ENCODE measurements at places on chromosomes 16 and 17.
A peak's percentile ranks its signal among the peaks of the same experiment; 100 is the strongest.

DNA sequence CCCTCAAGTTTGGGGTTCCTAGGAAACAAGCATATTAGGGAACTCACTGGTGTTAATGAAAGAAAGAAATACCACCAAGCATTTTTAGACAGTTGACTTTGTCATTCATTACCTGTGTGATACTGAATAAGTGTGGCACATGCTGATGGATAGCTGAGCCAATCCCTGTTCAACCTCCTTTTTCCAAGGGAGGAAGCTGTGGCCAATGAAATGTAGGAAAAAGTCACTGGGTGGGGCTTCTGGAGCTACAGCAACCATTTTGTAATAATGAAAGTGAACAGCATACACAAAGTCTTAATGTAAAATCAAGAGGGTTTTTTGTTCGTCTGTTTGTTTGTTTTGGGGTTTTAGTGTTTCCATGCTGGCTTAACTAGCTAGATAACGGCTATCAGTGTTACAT lies 254.3 kb upstream of the SALL1 start:
- no peak for DNase-seq

DNA sequence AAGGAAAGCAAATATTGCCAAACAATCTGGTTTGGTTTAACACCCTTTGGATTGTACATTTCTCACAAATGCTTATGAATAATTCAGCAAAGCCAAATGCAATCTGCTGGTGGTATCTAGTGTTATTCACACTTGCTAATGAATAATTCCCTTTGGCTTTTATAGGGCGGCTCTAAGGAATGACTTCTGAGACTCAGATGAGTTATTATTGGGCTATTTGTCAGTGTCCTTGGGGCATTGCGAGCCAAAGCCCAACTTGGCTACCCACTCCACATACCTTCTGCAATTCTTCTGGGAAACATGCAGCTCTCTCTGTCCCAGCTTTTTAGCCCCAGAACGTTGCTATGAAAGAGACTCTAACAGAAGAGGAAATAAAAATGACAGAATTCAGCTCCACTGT lies 41.1 kb downstream of the FTO start:
- no peak for DNase-seq

GRCh38 chr17:66431910-66432309 lies 129.5 kb downstream of the PRKCA start:
- peak; percentile 64 for DNase-seq

- no peak for DNase-seq
These were observed 12.3 kb downstream of the LRRC3C start for GRCh38 chr17:39939588-39940419.

DNA sequence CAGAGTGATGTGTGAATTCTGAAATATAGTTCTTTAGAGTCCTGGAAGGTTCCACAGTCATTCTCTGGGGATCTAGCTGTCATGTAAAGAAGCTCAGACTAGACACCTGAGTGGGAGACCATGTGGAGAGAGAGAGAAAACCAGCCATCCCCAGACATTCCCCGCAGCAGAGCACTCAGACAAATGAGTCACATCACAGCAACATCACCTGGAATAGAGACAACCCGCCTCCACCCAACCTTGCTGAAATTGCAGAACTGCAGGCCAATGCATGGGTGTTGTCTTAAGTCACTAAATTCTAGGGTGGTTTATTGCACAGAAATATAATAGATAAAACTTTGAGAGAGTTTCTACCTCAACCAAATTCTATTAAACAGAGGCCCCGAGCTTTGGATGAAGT lies 392.0 kb upstream of the DYNLRB2 start:
- no peak for DNase-seq

GRCh38 chr17:59186850-59187249 lies 23.0 kb upstream of the SMG8 start:
- DNase-seq: no peak

GRCh38 chr16:10321407-10322387 lies 64.2 kb upstream of the ATF7IP2 start:
- no peak for DNase-seq

DNA sequence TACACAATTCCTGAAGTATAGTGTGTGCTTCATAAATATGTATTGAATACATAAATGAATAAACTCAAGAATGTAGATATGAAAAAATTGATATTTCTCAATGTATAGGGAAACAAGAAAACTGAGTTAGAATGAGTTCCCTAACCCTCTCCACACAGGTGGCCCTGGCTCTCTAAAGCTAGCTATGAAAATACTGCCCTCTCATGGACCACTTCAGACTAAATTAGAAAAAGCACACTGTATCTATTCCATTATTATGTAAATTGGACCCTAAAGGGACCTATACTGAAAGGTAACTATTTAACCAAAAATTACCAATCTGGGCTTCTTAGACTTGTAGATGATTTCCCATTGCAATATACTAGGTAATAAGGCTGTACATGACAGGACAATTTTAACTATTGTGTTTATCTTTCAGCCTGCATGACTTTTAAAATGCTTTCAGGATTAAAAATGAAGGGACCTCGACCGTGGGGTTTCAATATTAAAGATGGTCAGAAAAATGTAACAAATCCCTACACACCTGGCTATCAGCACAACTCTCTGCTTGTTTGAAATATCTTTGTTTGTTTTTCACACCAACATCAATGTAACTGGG lies 672.5 kb upstream of the KIF2B start:
- DNase-seq: no peak

GRCh38 chr16:23383881-23384280 lies 69.1 kb downstream of the COG7 start:
- DNase-seq: no peak
